ENCODE measurements at places on chromosomes 4 and X.
A peak's percentile ranks its signal among the peaks of the same experiment; 100 is the strongest.

GRCh38 chr4:110869114-110869513 lies 246.2 kb upstream of the PITX2 start:
- peak; percentile 38 for DNase-seq

DNA sequence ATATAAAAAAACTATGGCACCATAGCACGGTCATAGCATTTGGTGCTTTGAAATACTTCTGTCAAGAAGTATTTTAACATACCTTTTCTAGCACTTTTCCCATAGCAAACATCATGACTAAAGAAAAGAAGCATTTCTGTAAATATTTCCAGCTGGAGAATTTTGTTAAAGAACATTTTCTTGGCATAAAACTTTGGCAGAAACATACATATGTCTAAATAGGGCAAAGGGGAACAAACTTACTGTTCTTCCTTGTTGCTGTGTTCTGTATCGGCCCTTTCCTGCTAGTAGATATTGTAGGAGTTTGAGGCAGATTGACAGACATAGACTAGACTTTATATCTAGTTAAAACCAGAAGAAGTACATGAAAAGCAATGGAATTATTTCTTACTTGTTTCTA lies 2368.5 kb downstream of the PCDH7 start:
- no peak for DNase-seq

GRCh38 chrX:153763298-153763932 lies 634 bp upstream of the PLXNB3 start:
- no peak for DNase-seq

DNA sequence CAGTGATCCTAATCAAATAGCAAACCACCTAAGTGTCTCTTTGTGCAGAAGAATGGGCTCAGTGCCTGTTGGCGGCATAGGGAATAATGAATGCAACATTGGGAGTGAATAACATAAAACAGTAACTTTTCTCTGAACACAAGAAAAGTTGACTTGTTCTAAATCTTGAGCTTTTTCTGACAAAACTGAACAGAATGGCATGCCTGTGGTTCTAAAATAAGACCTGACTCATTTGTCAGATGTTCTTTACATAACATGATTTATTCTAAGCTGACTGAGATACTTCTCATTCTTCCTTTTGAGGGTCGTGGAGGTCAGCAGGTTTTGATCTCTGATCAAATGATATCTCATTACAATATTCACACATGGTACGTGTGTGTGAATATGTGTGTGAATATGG lies 165.4 kb upstream of the WDR1 start:
- no peak for DNase-seq
